Activated naive CD8-positive, alpha-beta T cell treated with anti-CD3 and anti-CD28 coated beads, Interleukin-2, amount 10 ng/mL, durations not matched to agents 7 days and 5 days (primary cell): ENCODE measurements at places on chromosomes 16 and 17. TPM values are rescaled to one million over a fixed set of nuclear protein-coding genes. Genes with fewer than 3 reads are reported as not detected.

LRRC75A gene
- 6.2 TPM for total RNA-seq

KRT222 gene
- total RNA-seq: not detected

CPHXL2 gene
- not detected for total RNA-seq

C16orf90 gene
- total RNA-seq: not detected

PTX4 gene
- total RNA-seq: not detected

CSH2 gene
- total RNA-seq: not detected

PSME3 gene
- total RNA-seq: 85.0 TPM

CDH1 gene
- 0.51 TPM for total RNA-seq

ELMO3 gene
- 9.4 TPM for total RNA-seq

CCL17 gene
- not detected for total RNA-seq

CMTM1 gene
- total RNA-seq: 13.5 TPM

CNTROB gene
- 62.7 TPM for total RNA-seq

ZP2 gene
- total RNA-seq: not detected

CLDN7 gene
- 1.7 TPM for total RNA-seq

IL21R gene
- total RNA-seq: 27.5 TPM
